Activated T-cell treated with anti-CD3 and anti-CD28 coated beads, Interleukin-2, amount 50 U/mL, for 72 hours (primary cell): ENCODE measurements at places on chromosomes 2 and 18.

DNA sequence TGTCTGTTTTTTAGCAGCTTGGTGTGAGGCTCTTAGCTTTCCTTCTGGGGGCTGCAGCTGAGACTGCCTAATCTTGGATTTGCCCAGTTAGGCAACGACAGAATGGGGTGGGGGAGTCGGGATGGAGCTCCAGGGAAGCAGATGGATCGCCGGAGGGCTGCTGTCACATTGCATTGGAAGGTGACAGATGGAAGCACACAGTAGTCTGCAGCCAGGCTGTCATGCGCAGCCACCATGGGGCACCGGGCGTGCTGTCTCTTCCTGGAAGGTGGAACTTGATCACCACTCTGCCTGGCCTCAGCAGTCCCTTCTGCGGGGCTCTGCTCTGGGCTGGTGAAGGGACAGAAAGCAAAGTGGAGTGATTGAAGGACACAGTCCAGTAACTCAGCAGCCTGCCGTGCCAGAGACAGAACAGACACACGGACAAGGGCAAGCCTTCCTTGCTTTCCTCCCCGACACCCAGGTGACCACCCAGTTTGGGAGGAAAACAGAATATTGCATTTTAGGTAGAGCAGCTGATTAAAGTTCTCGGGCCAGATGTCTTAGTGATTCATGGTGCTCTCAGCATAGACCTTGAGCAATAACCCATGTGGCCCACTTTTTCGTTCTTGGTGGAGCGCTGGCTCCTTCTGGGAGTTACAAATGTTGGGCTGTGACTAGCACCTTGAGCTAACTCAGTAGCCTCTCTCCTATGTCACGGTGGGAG is 40.9 kb downstream of the RNF144A start:
- H3K4me1 ChIP-seq: peaks cover 35% of the 10 kb centered on the region
- H3K36me3 ChIP-seq: peaks cover 12% of the 10 kb centered on the region
- no peak overlapping the region for H3K4me3 ChIP-seq
- DNase-seq: no peak
- H3K27me3 ChIP-seq: no peaks in the 10 kb centered on the region

DNA sequence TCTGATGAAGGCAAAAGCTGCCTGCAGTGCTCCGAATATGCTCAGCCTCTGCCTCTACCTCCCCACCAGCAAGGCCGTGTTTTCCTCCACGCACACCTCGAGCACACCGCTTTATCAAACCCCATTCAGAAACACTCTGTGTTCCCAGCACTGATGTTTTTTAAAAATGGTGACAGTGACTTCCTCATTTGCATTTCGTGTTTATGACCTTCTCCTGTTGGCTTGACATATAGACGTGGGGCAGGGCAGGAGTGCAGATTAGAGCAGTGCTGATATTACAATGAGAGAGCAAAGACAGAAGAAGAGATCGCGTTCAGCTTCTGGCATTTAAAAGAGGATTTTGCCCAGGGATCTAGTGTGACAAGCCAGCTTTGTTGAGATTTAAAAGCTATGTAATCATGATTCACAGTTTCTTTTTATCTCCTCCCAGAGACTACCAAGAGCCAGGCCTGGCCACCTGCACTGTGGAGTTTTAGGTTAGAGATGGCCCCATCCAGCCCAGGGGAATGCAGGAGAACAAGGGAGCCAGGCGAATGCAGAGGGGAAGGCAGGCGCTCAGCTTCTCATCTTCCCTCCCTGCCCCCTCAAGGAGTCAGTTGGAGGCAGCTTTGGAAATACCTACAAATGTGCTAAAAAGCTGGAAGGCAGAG is 61.5 kb upstream of the NEDD4L start:
- no peaks in the 10 kb centered on the region for H3K27me3 ChIP-seq
- H3K36me3 ChIP-seq: no peaks in the 10 kb centered on the region

DNA sequence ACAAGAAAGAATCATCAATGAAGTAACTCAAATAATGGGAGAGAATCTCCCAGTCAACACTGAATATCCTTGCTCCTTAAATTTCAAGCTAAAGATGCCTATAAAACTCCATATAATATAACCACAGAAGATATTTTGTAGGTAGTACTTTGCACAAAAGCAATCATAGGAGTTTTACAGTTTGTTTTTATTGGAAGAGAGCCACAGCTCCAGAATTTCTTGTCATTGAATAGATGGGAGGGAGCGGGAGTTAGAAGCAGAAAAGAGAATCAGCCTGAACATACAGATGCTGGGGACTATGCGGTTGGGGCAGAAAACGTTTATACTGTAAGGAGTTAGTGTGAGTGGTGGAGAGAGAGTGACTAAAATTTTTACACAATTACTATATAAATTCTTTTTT is 18.3 kb upstream of the SMAD4 start:
- H3K36me3 ChIP-seq: peaks cover 2% of the 10 kb centered on the region
- no peak overlapping the region for H3K4me3 ChIP-seq
- DNase-seq: no peak
- H3K27me3 ChIP-seq: no peaks in the 10 kb centered on the region
- no peak overlapping the region for H3K27ac ChIP-seq

DNA sequence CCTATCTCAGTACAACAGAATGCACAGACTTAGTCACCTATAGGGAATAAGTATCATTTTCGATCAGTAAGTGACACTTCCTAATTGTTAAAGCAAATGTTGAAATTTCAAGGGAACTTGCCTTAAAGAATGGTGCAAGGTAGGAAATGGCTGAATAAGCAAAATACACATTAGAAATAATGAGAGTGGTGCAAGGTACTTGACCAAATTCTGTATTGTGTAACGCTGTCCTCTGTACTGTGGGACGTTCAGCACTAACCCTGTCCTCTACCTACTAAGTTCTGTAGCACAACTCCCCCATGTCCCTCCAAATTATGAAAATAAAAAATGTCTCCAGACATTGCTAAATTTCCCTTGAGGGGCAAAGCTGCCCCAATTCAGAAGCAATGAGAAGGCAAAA is 19.4 kb downstream of the MMADHC start:
- no peak overlapping the region for H3K4me3 ChIP-seq
- DNase-seq: no peak
- peaks cover 7% of the 10 kb centered on the region for H3K36me3 ChIP-seq
- H3K27me3 ChIP-seq: no peaks in the 10 kb centered on the region

GRCh38 chr18:47627030-47627429 is 303.4 kb downstream of the SMAD2 start:
- H3K36me3 ChIP-seq: no peaks in the 10 kb centered on the region
- H3K27me3 ChIP-seq: peaks cover 3% of the 10 kb centered on the region
- no peak overlapping the region for H3K4me3 ChIP-seq
- no peaks in the 10 kb centered on the region for H3K4me1 ChIP-seq
- H3K27ac ChIP-seq: no peak overlapping the region

DNA sequence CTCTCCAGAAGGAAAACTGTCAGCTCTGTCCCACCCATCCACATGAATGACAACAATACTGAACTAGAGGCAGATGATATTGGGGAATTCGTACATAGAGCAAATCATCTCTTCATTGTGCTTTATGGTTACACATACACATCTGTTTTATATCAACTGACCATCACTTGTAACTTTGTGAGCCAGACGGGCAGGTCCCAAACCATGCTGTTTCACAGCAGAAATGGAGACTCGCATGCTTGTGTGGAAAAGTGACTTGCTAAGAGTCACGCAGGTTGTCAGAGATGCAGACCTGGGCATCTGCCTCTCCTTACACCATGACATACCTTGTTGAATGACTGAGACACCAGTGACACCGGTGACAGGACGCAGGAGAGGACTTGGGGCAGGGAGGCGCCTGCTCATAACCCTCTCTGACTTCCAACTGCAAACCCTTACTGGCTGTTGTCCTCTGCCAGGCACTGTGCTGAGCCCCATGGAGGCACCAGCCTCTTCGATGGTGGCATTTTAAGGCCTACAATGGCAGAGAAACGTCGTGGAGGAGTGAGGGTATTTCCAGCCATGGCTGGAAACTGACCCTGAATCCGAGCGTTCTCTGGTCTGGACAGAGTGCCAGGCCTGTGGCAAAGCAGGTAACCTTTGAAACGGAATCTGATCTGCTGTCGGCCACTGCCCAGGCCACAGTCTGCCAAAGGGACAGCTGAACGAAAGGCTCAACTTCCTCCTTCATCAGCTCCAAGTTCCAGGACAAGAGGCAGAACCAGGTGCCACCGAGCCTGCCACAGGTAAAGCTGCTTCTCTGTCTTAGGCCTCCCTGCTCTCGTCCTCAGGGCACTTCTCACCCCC is 26.9 kb upstream of the ROCK2 start:
- no peaks in the 10 kb centered on the region for H3K36me3 ChIP-seq
- DNase-seq: no peak
- no peak overlapping the region for H3K27ac ChIP-seq
- no peaks in the 10 kb centered on the region for H3K27me3 ChIP-seq

- DNase-seq: no peak
- H3K36me3 ChIP-seq: peaks cover 48% of the 10 kb centered on the region
- peak overlapping the region; percentile 51 for H3K27ac ChIP-seq
- no peak overlapping the region for H3K4me3 ChIP-seq
- peaks cover 22% of the 10 kb centered on the region for H3K4me1 ChIP-seq
Observed at GRCh38 chr18:35246831-35247230, 6.0 kb downstream of the ZNF397 start.

GRCh38 chr2:62660087-62660486 is 45.4 kb upstream of the EHBP1 start:
- H3K27ac ChIP-seq: no peak overlapping the region
- H3K36me3 ChIP-seq: no peaks in the 10 kb centered on the region
- peak overlapping the region; percentile 36 for H3K4me3 ChIP-seq

DNA sequence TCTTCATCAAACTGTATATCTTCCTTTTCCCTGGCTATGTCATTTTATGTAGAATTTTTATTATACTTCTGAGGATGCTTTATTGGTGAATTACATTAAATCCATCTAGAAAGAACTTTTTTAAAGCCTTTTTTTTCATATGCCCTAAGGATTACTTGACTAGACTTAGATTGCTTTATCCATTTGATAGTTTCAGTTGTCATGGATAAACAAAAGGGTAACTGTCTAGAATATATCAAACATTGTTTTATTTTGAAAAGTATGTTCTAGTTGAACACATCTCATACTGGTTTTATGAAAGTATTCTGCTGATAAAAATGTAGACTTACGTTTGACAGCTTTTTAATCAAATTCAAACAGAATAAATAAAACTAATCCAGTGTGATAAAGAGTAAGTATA is 639.8 kb downstream of the ARHGAP15 start:
- H3K27me3 ChIP-seq: no peaks in the 10 kb centered on the region
- H3K4me1 ChIP-seq: no peaks in the 10 kb centered on the region
- peaks cover 2% of the 10 kb centered on the region for H3K36me3 ChIP-seq
- no peak overlapping the region for H3K27ac ChIP-seq
- DNase-seq: no peak

GRCh38 chr2:140639628-140640027 is 1491.2 kb downstream of the LRP1B start:
- H3K27ac ChIP-seq: no peak overlapping the region
- no peak for DNase-seq
- no peaks in the 10 kb centered on the region for H3K27me3 ChIP-seq
- H3K4me1 ChIP-seq: no peaks in the 10 kb centered on the region
- no peaks in the 10 kb centered on the region for H3K36me3 ChIP-seq

DNA sequence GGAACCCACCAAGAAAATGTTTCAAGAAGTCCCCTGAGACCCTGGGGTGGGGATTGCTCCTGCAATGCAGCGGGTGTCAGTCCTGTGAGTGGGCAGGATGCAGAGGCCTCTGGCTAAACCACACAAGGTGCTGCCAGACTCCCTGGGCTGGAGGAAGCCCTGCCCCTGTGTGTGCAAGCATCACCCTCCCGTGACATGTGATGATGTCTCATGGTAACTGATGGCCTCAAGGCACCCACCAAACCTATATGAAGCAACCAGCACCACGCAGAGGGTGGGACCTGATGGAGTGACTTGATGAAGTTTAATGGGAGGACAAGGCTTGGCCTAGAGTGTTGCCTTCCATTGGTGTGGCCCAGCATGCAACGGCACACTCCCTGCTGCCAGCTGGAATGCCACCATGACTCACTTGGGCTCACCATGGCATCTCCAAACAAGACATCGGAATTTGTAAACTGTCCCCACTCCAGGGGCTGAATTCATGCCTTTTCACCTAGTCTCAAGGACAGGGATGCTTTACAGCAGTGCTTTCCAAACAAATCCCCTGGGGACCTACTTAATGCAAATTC is 8.7 kb upstream of the SLC14A1 start:
- DNase-seq: no peak
- H3K27ac ChIP-seq: no peak overlapping the region
- H3K4me3 ChIP-seq: no peak overlapping the region
- H3K4me1 ChIP-seq: no peaks in the 10 kb centered on the region
- H3K36me3 ChIP-seq: peaks cover 2% of the 10 kb centered on the region
- no peaks in the 10 kb centered on the region for H3K27me3 ChIP-seq

- no peaks in the 10 kb centered on the region for H3K4me1 ChIP-seq
- no peak for DNase-seq
- H3K27ac ChIP-seq: no peak overlapping the region
Observed at GRCh38 chr2:72572501-72572900, 253.3 kb downstream of the EXOC6B start.

DNA sequence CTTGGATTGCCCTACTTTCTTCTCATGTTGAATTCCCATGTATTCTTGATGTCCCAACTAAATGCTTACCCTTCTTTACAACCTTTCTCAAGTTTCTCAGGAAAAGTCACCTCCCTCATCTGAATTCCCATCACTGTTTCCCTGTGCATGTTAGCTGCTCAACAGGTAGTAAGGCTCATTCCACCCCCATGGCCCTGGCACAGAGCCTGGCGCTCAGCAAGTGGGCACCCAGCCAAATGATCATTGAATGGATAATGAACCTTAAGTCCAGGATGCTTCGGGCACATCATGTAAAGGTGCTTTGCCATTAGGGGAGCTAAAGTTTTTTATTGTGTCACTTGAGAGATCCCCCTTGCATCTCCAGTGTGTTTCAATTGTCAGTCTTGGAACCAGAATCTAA is 124.0 kb downstream of the PKP4 start:
- no peaks in the 10 kb centered on the region for H3K36me3 ChIP-seq
- DNase-seq: no peak
- H3K27me3 ChIP-seq: no peaks in the 10 kb centered on the region
- H3K4me1 ChIP-seq: no peaks in the 10 kb centered on the region
- no peak overlapping the region for H3K4me3 ChIP-seq

DNA sequence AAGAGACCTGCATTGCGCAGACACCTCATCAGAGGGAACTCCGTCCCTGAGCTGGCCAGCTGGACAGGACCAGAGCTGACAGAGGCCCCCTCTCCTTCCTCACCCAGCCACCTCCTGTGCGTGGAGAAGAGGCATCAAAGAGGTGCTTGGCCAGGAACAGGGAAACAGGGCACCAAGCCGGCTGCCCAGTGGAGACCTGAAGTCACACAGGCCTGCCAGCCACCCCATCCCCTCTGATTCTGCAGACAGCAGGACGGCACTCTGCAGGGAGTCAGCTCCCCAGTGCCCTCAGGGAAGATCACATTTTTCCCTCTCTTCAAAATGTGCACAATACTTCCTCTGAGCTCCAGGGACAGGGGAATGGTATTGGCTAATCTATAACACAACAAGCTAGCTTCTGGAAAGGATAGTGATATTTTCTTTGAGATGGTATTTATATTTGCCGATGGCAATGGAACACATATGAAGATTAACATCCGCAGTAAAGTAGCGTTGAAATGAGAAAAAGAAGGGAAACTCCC is 30.5 kb downstream of the SLC1A4 start:
- no peak for DNase-seq
- no peaks in the 10 kb centered on the region for H3K27me3 ChIP-seq
- no peaks in the 10 kb centered on the region for H3K4me1 ChIP-seq
- no peak overlapping the region for H3K27ac ChIP-seq
- no peak overlapping the region for H3K4me3 ChIP-seq
- H3K36me3 ChIP-seq: peaks cover 29% of the 10 kb centered on the region
